SHP77 treated with DMSO at 0.1 percent for 48 hours (cell line): ENCODE measurements at places on chromosomes 1 and 21.

- DNase-seq: no peak
Observed at GRCh38 chr1:228356897-228357680, 49.5 kb downstream of the TRIM11 start.

DNA sequence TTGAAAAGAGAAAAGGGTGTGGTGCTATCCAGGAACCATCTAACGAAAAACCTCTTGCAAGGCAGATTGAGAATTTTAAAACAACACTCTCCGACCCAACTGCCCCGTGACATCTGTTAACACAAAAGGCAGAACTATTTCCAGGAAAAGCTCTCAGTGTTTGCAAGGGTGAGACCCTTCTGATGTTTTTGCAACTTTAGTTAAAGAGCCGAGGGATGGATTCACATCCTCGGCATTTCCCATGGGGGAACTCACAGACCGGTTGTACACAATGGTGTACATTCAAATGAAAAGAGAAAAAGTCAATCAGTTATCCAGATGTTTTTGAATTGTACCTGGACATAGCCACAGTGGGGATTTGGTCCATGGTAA is 120.0 kb downstream of the NGF start:
- DNase-seq: no peak

DNA sequence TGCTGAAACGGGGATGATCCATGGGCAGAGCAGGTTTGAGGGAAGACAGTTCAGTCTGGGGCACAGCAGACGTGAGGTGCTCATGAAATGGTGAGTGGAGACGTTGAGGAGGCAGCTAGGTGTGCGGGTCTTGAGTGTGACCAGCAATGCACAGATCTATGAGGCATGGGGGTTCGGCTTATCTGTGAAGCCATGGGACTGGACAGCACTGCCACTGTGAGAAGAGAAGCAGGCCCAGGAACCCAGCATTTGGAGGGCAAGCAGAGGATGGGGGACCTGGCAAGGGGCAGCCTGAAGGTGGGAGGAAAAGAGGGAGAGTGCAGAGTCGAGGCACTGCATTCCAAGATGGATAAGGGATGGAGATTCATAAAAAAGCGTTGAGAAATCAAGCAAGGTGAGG is 8.0 kb downstream of the CSF1 start:
- no peak for DNase-seq

DNA sequence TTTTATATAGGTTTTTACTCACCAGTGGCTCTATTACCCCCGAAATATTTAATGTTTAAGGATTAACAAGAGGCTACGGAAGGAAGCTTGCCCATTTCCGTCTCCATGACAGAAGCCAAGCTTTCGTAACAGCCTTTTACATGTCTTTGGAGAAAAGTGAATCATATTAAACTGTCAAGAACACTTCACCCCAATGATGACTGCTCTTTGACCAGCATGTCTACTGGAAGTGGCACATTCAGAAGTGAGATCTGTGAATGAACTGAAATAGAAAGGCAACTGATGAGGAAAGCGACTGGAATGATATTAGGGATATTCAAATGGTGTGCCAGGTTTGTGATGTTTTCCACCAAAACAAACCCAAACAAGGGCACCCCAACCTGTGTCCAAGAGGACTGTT is 8.5 kb upstream of the PRDM15 start:
- DNase-seq: no peak

GRCh38 chr1:16607433-16607851 is 5.9 kb downstream of the NBPF1 start:
- DNase-seq: no peak

DNA sequence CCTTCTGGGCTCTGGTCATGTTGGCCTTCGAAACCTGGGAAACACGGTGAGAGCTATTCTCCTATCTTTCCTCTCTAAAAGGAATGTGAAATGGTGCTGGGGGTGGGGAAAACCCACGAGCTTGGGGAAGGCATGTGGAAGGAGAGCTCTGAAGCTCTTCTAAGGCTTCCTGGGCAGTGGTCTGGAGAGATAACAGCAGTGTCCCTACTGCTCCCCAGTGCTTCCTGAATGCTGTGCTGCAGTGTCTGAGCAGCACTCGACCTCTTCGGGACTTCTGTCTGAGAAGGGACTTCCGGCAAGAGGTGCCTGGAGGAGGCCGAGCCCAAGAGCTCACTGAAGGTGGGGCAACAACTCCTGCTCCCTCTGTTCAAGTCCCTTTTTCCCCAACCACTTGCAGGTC is 2.8 kb downstream of the USP21 start:
- no peak for DNase-seq

DNA sequence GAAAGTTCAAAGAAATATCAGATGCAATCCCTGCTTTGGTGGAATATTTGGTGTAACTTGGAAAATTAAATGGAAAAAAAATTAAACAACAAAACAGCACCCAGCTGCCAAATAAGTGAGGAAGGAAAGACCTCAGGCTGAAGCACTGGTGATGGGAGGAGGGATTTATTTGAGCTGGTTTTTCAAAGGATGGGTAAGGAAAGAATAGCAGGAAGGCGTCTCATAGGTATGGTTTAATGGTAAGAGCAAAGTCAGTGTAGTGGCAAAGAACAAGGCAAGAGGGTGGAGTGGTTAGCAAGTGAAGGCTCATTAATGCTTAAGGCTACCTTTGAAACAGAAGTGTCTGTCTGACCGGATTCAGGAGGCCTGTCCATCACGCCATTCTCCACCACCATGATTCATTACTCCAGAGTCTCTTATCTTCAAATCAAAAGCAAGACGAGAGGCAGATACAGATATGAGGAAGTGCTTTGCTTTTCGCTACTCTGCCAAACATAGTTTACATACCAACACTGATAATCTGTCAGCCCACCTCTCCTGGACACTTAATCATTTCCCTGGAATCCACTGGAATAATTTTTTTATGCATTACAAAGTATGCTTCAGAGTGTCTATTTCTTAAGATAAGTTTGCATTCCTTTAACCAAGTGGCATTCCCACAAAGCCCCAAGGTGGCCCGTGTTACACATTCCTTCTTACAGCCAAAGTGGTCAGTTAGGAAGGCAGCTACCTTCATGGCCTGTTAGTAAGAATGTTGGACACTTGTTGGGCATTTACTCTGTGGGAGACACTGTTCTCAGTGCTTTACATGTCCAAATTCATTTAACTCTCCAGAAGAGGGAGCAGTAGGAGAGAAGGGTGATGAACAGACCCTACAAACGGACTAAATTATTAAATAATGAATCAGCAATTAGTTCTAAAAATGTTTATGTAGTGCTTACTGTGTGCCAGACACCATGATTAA is 146.6 kb downstream of the ROR1 start:
- no peak for DNase-seq
